Activated CD4-positive, alpha-beta memory T cell treated with anti-CD3 and anti-CD28 coated beads, Interleukin-2, amount 10 ng/mL, durations not matched to agents 7 days and 5 days (primary cell): ENCODE measurements at places on chromosomes 5 and 9.

- DNase-seq = no peak
Measured at GRCh38 chr5:24353016-24353415, 291.8 kb downstream of the CDH10 start.

DNA sequence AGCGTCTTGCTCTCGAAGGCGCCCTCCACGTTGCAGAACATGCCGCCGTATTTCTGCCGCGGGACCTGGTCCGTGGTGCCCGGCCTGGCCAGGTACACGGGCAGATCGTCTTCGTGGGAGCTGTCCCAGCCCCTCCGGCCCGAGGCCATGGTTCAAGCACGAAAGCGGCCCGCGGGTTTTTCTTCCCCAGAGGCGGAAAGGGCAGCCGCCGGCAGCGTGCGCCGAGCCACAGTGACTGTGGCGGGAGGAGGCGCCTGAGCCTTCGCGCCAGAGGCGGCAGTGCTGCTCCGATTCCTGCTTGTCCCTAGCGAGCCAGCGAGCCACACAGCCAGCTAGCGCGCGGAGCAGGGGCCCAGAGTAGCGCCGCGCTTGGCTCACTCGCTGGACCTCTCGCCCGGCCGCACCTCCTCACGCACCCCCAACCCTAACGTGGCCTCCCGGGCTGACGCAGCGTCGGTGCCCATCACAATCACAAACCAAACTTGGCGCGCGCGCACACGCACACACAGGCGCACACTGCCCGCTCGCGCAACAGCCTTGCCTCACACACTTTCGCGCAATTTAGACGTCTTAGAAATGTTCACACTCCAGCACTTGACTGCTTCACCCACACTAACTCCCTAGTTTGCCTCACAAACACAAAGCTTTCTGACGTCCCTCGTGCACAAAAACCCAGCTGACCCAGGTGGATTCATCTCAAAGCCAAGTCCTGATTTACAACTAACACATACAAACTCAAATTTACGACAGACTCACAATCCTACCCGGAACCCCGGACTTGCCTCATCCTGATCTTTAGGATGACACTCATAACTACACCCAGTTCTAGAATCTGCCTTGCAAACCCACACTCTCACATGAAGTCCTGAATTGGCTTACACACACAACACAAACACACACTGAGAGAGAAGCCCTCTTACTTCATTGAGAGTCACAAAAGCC, at the start of gene DPYSL3:
Gene DPYSL3, minus strand, starts transcription at position 359 of the 942 bp plus-strand sequence. Its CDS starts 210 bp downstream, at position 149.
- DNase-seq = no peak

- DNase-seq = no peak
Measured at GRCh38 chr9:116452634-116453033, 234.5 kb upstream of the TRIM32 start.

DNA sequence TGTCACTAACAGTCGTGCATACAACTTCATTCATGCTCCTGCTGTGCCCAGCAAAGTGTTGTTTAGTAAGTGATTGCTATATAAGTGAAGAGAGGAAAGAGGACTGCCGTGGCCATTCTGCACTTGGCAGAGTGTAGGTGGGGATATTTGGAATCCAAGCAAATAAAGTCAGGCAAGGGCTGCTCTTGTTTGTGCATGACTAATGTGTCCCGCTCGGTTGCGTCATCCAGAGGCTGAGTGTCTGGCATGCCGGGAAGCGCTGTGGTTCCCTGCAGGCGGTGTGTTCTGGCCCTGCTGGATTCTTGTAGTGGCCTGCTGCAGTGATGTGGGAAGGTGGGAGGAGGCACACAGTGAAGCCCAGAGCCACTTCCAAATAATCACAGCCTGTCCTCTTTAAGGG, 136.9 kb upstream of the ANKH start:
- no peak for DNase-seq

DNA sequence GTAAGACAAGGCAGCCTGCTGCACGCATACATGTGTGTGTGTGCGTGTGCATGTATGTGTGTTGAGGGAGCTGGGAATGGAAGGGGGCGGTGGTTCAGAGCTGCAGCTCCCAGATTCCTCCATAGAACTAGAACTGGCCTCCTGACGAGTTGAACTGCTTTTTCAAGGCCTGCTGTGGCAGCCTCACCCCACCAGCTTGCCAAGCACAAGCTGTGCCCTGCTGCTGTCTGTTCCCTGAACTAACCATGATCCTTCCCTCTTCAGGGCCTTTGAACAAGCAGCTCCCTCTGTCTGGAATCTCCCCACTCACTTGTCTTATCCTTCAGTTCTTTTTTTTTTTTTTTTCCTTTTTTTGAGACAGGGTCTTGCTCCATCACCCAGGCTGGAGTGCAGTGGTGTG, 22.6 kb downstream of the LRSAM1 start:
- DNase-seq = no peak

DNA sequence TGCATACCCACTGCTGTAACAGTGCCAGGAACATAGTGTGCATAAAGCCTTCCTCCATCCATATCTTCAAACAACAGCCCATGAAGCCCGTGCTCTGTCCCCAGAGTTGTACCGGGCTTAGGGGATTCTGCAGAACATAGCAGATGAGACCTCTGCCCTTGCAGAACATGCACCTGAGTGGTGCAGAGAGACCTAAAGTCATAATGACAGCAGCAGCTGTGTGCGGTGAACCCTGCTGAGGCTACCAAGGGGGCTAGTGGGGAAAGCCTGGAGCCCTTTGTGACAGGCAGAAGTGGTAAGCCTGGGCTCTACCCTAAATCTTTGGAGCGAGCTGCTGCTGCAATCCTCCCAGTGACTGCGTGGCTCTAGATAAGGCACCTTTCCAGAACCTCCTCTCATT, 32.2 kb upstream of the BRD3 start:
- no peak for DNase-seq

GRCh38 chr9:93052791-93053540, 5.5 kb upstream of the SUSD3 start:
- no peak for DNase-seq

- no peak for DNase-seq
Measured at GRCh38 chr9:124947727-124948391, 7.0 kb upstream of the GOLGA1 start.

DNA sequence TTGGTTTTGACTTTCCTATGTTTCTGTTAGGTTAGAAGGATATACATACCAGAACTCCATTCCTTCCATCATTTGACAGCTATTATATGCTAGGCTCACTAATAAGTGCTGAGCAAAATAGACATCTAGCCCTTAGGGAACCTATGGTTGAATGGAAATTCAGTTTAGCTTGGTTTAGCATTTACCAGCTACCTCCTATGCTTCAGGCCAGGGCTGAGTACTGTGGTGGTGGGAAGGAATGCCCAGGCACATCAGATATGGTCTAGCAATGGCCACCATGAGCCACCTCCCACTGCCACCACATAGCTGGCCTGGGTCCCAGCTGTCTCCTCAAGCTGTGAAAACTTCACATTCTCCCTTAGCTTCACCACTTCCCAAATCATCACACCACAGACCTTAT, 89.4 kb downstream of the SPOCK1 start:
- DNase-seq = no peak

GRCh38 chr9:114930056-114930812, at the start of gene TNFSF8:
Gene TNFSF8, minus strand, starts transcription at chr9:114930591. Its CDS starts 288 bp downstream, at chr9:114930303.
- peak; percentile 83 for DNase-seq

GRCh38 chr5:96172436-96172835, 210.8 kb upstream of the ELL2 start:
- no peak for DNase-seq

DNA sequence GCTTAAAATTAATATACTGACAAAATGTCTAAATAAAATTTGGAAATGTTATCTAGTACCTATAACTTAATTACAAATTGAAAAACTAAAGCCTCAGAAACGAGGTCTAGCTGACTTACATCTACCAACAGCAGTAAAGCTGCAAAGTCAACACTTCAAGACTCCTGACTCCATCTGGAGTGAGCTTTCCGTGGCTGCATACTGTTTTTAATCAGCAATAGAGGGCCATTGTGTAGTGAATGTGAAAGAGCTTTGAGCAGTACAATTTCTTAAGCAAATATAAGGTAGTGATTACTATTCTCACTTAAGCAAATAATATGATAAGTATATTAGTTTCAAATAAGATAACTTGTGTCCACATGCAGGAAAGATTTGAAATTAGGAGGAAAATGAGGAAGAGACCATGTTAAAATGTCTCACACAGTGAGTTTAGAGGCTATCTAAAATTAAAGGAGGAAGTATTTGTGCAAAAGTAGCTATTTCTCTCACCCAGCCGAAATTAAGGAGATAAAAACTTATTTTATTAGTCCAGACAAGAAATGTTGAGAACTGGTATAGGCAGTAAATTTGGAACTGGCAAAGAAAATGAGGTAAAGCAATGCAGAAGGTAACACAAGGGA, 6.4 kb downstream of the SPINK6 start:
- no peak for DNase-seq

DNA sequence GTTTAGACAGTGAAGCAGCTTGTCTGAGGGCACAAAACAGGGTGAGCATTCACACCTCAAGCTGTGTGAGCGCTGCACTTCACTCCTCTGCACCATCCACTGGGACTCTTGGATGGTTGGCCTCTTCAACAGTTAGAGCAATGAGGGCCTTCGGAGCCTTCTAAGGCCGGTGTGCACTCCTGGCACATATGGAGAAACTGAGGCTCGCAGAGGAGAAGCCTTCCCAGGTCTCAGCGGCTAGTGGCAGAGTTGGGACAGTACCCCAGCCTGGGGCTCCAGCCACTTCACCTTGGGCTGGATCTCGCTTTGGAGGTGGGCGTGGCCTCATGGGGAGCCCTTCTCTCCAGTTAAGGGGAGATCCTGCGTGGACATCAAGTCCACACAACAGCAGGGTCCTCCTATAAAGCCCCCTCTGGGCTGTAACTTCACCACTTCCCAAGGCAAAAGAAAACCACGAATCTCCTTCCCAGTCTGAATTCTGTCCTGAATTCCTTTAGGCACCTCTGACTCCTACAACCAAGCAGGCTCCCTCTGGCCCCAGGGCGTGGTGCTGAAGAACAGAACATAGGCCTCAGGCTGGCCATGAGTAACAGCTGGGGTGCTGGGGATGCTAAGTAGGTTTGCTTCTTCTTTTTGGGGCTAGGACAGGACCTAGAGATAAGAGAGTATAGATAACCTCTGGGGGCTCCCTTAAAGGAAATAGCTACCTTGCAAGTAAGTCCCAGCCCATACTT, 30.5 kb upstream of the CSF1R start:
- no peak for DNase-seq

DNA sequence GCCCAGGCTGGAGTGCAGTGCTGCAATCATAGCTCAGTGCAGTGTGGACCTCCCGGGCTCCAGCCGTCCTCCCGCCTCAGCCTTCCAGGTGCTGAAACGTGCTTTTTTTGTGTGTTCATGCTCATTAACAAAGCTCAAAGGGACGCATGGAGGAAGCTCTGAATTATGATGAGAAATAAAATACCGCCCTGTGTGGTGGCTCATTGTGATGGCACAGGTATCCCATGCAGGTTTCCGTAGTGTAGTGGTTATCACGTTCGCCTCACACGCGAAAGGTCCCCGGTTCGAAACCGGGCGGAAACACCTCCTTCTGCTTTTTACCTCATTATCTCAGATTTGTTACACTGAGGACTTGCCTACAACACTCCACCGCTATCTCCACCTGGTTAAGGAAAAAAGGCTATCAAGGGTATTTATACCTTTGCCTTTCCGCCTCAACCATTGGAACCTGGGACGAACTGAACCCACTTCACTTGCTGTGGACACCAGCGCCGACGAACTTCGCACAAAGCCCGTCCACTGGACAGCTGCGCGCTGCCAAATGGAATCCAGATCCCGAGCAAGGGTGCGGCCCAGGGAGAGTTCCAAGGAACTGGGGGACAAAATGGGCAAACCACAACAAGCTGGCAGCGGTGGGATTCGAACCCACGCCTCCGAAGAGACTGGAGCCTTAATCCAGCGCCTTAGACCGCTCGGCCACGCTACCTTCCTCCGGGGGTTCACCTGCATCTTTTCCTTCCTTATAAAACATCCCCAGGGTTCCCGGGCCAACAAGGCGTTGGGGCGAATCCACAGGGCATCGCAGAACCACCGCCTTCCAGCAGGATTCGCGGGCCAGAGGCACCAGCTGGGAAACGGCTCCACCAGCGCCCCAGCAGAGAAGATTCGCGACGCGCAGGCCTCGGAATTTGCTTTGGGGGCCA, 26.3 kb downstream of the OR2V2 start:
- peak; percentile 72 for DNase-seq

DNA sequence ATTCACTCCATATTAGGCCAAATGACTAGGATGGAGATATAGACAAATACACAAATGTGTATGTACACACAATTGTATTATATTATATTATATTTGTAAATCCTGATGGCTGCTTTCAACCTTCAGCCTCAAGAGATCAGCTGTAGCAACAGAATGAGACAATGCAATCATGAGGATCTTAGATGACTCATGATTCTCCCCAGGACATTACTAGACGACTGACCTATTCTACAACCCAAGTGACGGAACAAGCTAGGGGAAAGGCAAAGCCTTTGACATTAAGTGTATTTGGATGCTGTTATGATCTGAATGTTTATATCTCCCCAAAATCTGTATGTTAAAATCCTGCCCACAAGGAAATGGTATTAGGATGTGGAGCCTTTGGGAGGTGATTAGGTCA, 66.5 kb downstream of the COX7C start:
- DNase-seq = no peak

DNA sequence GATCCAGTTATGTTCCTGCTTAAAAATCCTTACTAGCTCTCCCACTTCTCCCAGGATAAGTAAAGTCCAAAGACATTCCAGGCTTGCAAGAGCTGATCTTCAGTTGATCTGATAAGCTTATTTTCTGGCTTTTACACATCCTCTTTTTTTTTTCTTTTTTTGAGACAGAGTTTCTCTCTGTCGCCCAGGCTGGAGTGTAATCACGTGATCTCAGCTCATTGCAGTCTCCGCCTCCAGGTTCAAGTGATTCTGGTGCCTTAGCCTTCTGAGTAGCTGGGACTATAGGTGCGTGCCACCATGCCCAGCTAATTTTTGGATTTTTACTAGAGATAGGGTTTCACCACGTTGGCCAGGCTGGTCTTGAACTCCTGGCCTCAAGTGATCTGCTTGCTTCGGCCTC, 37.3 kb upstream of the PTPN3 start:
- DNase-seq = no peak

DNA sequence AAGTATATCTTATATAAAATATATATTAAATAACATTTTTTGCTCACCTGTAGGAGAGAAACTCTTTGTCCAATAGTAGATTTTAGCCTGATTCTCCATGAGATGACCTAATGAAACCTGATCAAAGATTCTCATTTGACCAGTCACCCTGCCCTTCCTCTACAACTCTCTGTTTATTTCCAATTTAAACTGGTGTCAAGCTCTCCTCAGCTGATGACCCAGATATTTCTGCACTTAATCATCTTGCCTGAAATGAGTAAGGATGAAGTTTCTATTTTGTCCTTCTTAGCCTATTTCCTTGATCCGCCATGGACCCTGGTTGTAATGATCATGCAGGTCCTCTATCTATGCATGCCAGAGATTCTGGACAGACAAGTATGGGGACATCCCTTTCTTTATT, 179.3 kb upstream of the FGF10 start:
- DNase-seq = no peak
